ENCODE measurements at places on chromosomes 1 and 21. TPM values are rescaled to one million over a fixed set of nuclear protein-coding genes. Genes with fewer than 3 reads are reported as not detected.

DNA sequence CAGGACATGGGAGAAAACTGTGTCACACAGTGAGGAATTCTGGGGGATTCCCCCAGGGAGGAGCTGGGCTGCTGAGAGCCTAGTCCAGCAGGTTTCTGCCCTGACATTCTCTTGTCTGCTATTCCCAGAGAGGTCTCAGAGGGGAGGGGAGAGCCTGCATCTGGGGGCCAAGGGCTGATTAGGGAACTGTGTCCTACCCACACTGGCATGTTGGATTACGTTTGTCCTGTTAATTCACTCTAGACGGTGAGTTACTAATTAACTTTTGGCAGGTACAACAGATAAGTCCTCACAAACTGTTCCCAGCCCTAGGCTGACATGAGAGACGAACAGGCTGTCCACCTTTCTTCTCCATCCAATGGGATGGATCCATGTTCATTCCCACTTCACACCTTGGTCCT, 2.6 kb upstream of the SH3BGRL3 start:
- peaks cover 19% of the 10 kb centered on the region for H3K36me3 ChIP-seq
- DNase-seq = no peak
- H3K4me3 ChIP-seq = no peak overlapping the region
- H3K27me3 ChIP-seq = no peaks in the 10 kb centered on the region
- H3K27ac ChIP-seq = no peak overlapping the region

DNA sequence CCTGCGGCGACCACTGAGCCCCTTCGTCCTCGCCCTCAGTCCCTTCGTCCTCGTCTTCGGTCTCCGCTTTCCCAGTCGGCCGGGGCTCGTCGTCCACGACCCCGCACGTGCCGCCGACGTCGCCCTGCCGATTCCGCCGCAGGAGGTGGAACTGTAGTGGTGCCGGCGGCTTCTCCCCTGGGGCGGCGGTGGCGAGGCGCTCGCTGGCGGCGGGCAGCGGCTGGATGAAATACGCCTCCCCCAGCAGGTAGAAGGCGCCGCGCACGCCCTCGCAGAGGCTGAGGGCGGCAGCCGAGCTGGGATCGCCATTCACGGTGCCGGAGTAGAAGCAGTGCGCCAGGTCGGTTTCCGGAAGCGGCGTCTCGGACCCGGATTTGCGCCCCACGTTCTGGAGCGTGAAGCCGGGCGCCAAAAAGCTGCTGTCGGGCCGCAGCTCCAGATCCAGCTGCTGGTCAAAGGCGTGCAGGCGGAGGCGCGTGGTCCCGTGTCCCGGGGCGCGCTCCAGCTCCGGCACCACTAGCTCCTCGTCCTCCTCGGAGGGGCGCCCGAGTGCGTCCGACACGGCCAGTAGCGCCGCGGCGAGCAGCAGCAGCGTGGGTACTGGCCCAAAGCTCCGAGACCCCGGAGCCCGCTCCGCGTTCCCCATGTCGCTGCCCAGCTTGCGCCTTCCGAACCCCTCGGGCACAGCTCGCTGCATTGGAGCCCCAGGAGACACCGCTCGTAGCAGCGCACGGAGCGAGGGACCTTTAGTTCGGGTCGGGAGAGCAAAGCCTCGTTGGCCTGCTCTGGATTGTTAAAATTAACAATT, 747 bp downstream of the ADAMTS1 start:
- DNase-seq = peak; percentile 7
- no peaks in the 10 kb centered on the region for H3K27me3 ChIP-seq
- no peak overlapping the region for H3K27ac ChIP-seq
- H3K4me3 ChIP-seq = peak overlapping the region; percentile 17

Gene FGGY
- 38.5 TPM for total RNA-seq

Gene SCP2
- total RNA-seq = 46.6 TPM

Gene PRDX1
- 96.5 TPM for total RNA-seq

Gene COPA
- 180 TPM for total RNA-seq

All from B cell (primary cell).